ENCODE measurements at places on chromosomes 3 and 15.

- no peak for DNase-seq
Measured at GRCh38 chr3:36525115-36525801, 145.0 kb downstream of the STAC start.

GRCh38 chr3:22012471-22012870 is 261.5 kb upstream of the ZNF385D start:
- no peak for DNase-seq

GRCh38 chr3:136943436-136943835 is 14.3 kb upstream of the IL20RB start:
- no peak for DNase-seq

GRCh38 chr3:58414538-58415197 is 19.0 kb downstream of the PDHB start:
- DNase-seq, result peak; percentile 11

DNA sequence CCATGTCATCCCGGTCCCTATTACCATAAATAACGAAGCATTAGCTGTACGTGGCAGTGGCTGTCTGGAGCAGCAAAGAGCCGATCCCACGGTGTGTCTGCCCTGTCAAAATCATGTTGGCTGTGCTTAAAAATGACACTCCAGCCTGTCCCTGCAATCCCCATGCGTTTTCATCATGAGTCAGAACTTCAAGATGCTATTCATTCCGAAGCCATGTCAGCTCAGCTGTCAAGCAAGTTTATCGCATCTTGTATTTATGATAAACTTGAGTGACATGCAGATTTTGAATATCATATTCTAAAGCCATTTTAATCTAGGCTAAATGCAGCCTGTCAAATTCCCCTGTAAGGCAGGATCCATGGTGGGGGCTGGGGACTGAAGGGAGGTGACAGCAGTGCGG is 152.4 kb downstream of the TJP1 start:
- no peak for DNase-seq
